Non-pigmented ciliary epithelial cell (primary cell): ENCODE measurements at places on chromosomes 7 and 10.

- DNase-seq: peak; percentile 79
Measured at GRCh38 chr7:85172530-85172941, 14.3 kb downstream of the SEMA3D start.

DNA sequence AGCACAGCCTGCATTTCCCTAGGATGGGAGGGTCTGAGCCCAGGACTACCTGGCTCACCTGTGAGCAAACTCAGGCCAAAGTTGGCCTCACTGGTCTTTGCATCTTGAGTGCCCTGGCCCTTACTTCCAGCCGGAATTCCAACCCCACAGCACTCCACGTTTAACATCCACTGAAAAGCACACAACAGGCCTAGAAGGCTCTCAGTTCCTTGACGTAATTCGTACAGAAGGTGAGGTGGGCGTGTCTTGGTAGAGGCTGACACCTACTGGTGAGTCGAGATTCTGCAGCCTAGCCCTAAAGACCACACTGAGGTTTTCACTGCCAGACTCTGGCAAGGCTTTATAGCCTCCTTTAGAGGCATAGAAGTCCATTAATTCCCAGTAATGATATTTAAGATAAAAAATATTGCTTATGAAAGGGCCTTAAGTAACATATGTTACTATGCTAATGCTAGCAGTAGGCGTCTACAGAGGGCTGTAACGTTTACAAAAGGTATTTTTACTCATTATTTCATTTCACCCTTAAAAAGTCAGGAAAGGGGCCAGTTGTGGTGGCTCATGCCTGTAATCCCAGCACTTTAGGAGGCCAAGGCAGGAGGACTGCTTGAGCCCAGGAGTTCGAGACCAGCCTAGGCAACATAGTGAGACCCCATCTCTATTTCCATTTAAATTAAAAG, 95.8 kb downstream of the HIP1 start:
- peak; percentile 42 for DNase-seq

DNA sequence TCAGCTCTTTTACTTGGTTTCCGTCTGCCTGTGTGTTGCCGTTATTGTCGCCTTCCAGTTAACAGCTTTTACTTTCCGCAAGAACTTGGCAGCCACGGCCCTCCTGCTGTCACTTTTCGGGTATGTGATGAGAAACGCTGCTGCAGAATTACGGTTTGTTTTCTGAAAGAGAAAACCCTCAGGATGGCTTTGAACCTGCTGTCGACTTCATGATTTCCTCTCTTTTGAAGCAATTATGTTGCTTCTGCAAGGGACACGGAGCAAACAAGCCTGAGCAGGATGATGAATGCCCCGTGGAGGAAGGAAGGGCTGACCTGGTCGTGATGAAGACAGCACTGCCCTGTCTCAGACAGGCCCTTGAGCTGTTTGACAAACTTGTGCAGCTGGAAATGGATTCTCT, 339.8 kb downstream of the ABCA13 start:
- DNase-seq: no peak

- no peak for DNase-seq
Measured at GRCh38 chr10:99700649-99701048, 31.3 kb downstream of the COX15 start.

GRCh38 chr7:66013938-66014337, 31.9 kb upstream of the GUSB start:
- no peak for DNase-seq

GRCh38 chr7:16402940-16403339, 18.4 kb downstream of the CRPPA start:
- no peak for DNase-seq

- DNase-seq: no peak
Measured at GRCh38 chr7:150891740-150892139, 39.4 kb downstream of the AOC1 start.
